ENCODE measurements at places on chromosomes 6 and 20.

GRCh38 chr20:34940081-34940481 is 15.5 kb downstream of the GSS start:
- peaks cover 38% of the 10 kb centered on the region for H3K36me3 ChIP-seq
- no peak overlapping the region for H3K27ac ChIP-seq
- H3K4me3 ChIP-seq = no peak overlapping the region

DNA sequence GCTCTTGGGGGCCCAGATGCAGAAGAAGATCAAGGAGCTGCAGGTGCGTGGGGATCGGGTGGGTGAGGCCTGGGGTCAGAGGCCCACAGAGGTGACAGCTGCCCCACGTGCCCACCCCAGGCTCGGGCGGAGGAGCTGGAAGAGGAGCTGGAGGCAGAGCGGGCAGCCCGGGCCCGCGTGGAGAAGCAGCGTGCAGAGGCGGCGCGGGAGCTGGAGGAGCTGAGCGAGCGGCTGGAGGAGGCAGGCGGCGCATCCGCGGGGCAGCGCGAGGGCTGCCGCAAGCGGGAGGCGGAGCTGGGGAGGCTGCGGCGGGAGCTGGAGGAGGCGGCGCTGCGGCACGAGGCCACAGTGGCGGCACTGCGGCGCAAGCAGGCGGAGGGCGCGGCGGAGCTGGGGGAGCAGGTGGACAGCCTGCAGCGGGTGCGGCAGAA is 41.5 kb downstream of the MYH7B start:
- H3K36me3 ChIP-seq = peaks cover 40% of the 10 kb centered on the region
- no peaks in the 10 kb centered on the region for H3K27me3 ChIP-seq
- H3K4me3 ChIP-seq = no peak overlapping the region
- H3K4me1 ChIP-seq = no peaks in the 10 kb centered on the region
- DNase-seq = no peak
- no peak overlapping the region for H3K27ac ChIP-seq

DNA sequence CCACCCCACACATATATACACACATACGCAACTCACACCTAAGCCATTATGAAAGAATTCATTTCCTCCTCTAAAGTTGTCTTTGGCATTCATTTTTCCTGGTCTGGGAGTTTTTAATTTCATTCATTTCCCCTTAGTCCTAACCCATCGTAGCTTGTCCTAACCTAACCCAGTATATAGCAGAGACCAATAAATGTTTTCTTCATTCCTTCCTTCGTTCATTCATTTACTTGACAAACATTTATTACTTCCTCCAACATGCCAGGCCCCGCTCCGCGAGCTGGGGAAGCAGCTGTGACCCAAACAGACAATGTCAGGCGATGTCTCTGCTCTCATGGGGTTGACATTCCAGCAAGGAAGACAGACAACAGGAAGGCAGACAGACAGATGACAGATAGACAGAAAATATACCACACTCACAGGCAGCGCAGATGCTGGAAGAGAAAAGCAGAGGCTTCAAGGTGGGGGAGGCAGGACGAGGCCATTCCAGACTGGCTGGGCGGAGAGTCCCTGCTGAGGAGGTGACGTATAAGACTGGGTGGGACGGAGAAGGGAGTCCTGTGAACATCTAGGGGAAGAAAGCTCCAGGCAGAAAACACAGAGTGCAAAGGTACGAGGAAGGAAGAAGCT is 33.7 kb upstream of the SIRPA start:
- H3K4me1 ChIP-seq = peaks cover 5% of the 10 kb centered on the region
- no peaks in the 10 kb centered on the region for H3K27me3 ChIP-seq
- no peak overlapping the region for H3K27ac ChIP-seq
- DNase-seq = no peak

GRCh38 chr6:27651371-27651732 is 178.4 kb upstream of the ZNF184 start:
- no peaks in the 10 kb centered on the region for H3K4me1 ChIP-seq
- no peak for DNase-seq
- no peak overlapping the region for H3K27ac ChIP-seq
- H3K36me3 ChIP-seq = no peaks in the 10 kb centered on the region

- DNase-seq = no peak
- peaks cover 8% of the 10 kb centered on the region for H3K4me1 ChIP-seq
- H3K27ac ChIP-seq = no peak overlapping the region
- H3K27me3 ChIP-seq = no peaks in the 10 kb centered on the region
Observed at GRCh38 chr6:170234419-170234818, 56.5 kb downstream of the DLL1 start.

GRCh38 chr20:35284992-35285805 is 627 bp upstream of the EIF6 start:
- peak overlapping the region; percentile 67 for H3K27ac ChIP-seq
- H3K4me3 ChIP-seq = peak overlapping the region; percentile 81
- no peak for DNase-seq
- H3K27me3 ChIP-seq = no peaks in the 10 kb centered on the region

- H3K4me3 ChIP-seq = no peak overlapping the region
- H3K4me1 ChIP-seq = peaks cover 11% of the 10 kb centered on the region
- peaks cover 25% of the 10 kb centered on the region for H3K27me3 ChIP-seq
- no peak overlapping the region for H3K27ac ChIP-seq
- no peak for DNase-seq
Observed at GRCh38 chr6:34152042-34152524, 6.2 kb upstream of the GRM4 start.

GRCh38 chr6:44627091-44627882 is 239.8 kb downstream of the CDC5L start:
- no peaks in the 10 kb centered on the region for H3K36me3 ChIP-seq
- no peak overlapping the region for H3K4me3 ChIP-seq
- no peak overlapping the region for H3K27ac ChIP-seq
- H3K27me3 ChIP-seq = no peaks in the 10 kb centered on the region
- no peak for DNase-seq
- H3K4me1 ChIP-seq = peaks cover 3% of the 10 kb centered on the region

- H3K27me3 ChIP-seq = no peaks in the 10 kb centered on the region
- DNase-seq = no peak
- no peaks in the 10 kb centered on the region for H3K4me1 ChIP-seq
- no peak overlapping the region for H3K4me3 ChIP-seq
- H3K27ac ChIP-seq = no peak overlapping the region
Observed at GRCh38 chr6:80234401-80234800, 127.9 kb downstream of the BCKDHB start.

DNA sequence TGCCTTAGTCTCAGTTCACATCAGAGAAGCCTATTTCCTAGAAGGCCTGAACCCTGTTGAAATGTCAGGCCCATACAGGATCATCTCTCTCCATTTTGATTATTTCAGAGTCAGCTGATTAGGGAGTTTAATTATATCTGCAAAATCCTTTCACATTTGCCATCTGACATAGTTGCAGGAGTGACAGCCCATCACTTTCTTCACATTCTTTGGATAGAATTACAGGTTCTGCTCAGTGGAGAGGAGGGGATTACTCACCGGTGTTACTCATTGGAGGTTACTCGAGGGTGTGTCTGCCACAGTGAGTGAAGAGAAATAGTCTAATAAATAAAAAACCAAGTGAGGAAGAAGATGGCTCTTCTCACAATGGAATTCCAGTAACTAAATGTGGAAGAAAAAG is 216.8 kb downstream of the TMEM242 start:
- no peak overlapping the region for H3K27ac ChIP-seq
- DNase-seq = no peak
- no peaks in the 10 kb centered on the region for H3K4me1 ChIP-seq

GRCh38 chr6:146919017-146919416 is 285.2 kb upstream of the STXBP5 start:
- H3K36me3 ChIP-seq = no peaks in the 10 kb centered on the region
- no peaks in the 10 kb centered on the region for H3K27me3 ChIP-seq
- no peaks in the 10 kb centered on the region for H3K4me1 ChIP-seq
- no peak overlapping the region for H3K27ac ChIP-seq
- no peak overlapping the region for H3K4me3 ChIP-seq
- DNase-seq = no peak
